Myocyte (in vitro differentiated cells): ENCODE measurements at places on chromosomes 2 and 18.

GRCh38 chr2:217667512-217667911 lies 335.3 kb downstream of the TNS1 start:
- no peak for DNase-seq

- peak; percentile 78 for DNase-seq
These were observed 1.5 kb downstream of the SLC39A10 start for GRCh38 chr2:195658541-195658890.

DNA sequence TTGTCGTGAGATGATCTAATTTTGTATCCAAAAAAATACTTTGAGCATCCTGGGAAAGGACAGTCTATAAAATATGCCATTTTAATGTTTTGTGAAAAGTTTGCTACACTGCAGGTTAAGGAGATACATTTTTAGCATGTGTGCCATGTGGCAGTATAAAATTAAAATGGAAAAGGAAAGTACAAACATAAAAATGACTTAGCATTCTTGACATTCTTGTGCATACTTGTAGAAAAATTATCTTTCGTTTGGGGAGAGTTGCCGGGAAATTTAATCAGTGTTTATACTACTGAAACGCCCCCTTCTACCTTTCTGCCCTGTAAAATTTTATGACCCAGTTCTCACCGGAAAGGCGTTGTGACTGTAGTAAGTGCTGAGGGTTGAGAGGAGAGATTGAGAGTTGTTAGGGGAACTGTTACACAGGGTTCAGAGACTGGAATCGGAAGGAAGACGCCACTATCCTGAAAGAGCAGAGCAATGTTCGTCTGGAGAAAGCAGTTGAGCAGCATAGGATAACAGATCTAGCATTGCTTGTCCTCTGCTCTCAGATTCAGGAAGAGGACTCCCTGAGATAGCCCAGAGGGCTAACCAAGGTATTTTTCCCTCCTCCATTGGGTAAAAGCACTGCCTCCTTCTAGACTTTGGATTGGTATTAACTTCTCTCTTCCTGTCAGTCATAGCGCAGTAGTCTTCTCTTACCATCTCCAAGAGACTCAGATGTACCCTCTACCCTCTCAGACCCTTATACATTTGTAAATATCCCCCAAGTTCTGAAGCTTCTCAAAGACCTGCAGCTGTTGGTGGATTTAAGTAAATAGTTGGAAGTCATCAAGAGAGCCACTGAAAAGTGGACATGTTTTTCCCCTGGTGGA lies 2.7 kb downstream of the CDH20 start:
- no peak for DNase-seq

DNA sequence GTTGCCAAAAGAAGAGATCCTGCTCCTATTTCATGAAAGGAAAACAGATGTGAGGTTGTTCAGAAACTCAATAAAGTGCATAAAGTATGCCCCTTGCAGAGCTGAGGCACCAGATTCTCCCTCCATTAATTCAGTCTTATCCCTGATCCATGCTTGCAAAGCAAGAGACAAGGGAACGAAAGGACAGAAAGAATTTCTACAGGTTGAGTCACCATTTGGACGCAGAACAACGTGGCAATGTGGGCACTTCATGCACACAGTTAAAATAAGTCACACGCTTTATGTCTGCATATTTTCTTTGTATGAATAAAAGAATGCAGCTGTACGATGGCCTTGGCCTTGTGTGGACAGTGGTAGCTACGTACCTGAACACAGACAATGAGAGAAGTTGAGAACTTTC lies 321.7 kb upstream of the REV1 start:
- no peak for DNase-seq

GRCh38 chr18:35182151-35182550 lies 58.7 kb upstream of the ZNF397 start:
- DNase-seq = no peak

DNA sequence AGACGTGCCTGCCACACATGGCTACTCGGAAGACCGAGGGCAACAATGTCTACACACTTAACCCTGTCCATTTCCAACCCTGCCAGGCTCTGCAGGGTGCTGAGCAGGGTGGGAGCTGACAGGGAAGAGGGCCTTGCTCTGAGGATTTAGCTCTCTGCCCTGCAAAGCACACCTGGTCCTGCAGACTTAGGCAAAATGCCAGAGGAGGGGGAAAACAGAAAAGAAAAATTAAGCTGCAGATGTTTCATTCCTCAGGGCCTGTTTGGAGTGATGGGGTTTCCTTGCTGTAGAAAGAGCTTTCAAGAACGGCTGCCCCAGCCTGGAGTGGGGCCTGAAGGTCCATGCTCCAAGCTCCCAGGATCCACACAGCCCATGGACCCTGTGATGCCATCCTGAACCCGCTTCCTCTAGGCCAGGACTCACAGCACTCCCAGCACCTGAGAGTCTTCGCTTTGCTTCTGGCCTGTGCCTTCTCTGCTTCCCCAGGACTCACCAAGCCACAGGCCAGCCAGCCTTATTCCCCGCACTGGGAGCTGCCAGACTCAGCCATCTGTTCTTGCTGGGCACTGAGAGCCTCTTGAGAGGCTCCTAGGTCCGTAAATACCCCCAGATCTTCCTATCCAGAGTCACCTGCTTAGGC lies 9.1 kb upstream of the TEX51 start:
- DNase-seq = no peak

- DNase-seq = no peak
These were observed 62.1 kb downstream of the PRKCE start for GRCh38 chr2:45713591-45713990.

GRCh38 chr2:36456227-36457175 lies 100.9 kb downstream of the CRIM1 start:
- DNase-seq = peak; percentile 74

DNA sequence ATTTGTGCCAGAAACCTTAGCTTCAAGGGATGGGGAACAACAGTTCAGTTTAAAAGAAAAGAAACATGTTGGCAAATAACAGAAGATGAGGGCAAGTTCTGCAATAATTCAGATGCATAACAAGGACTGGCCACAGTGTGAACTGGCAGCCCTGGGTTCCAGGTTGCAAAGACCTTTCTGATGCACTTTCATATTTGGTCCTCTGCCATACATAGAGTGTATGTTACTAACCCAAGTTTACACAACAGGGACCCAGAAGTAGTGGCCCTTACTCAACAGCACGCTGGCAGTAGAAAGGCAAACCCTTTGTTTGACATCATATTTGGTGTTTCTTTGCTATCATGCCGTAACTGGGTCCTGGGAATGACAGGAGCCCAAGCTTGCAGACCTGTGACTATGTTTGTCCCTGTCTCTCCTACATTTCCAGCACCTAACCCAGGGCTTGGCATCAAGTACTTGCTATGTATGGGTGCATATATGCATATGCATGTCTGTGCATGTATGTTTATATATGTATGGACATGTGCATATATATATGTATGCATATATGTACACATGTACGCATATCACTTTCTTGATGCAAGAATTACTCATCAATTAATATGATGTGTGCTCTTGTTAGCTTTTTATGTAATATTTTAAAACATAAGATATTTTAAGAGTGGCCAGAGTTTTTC lies 94.3 kb downstream of the MBP start:
- DNase-seq = no peak

GRCh38 chr2:234500394-234501006 lies 3.6 kb upstream of the ARL4C start:
- peak; percentile 71 for DNase-seq

DNA sequence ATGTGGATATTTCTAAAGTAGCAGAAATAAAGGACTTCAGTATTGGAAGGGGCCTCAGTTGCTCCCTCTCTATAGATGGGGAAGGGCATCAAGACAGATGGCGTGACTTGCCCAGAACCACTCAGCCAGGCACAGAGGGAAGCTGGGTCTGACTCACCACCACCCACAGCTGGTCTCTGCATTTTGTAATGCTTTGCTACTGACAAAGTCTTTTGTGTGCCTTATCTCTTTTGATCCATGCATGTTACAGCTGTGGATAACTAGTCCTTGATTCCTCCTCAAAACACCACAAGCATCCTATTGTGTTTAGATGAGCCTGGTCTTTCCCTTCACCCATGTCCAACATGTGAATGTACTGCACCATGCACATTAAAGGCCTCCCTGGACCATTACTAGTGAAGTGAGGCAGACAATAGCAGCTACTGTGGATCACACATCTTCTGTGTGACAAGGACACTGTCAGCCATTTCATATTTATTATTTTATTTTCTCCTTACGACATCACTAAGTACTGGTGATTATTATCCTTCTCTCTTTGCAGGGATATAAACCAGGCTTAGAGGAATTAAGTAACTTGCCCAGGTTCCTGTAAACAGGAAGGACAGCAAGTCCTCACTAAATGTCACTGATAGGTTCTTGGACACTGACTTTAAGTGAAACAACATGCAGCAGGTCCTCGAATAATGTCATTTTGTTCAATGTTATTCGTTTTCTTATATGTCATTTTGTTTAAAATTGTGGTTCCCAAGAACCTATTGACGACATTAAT lies 29.6 kb upstream of the IL37 start:
- peak; percentile 53 for DNase-seq

DNA sequence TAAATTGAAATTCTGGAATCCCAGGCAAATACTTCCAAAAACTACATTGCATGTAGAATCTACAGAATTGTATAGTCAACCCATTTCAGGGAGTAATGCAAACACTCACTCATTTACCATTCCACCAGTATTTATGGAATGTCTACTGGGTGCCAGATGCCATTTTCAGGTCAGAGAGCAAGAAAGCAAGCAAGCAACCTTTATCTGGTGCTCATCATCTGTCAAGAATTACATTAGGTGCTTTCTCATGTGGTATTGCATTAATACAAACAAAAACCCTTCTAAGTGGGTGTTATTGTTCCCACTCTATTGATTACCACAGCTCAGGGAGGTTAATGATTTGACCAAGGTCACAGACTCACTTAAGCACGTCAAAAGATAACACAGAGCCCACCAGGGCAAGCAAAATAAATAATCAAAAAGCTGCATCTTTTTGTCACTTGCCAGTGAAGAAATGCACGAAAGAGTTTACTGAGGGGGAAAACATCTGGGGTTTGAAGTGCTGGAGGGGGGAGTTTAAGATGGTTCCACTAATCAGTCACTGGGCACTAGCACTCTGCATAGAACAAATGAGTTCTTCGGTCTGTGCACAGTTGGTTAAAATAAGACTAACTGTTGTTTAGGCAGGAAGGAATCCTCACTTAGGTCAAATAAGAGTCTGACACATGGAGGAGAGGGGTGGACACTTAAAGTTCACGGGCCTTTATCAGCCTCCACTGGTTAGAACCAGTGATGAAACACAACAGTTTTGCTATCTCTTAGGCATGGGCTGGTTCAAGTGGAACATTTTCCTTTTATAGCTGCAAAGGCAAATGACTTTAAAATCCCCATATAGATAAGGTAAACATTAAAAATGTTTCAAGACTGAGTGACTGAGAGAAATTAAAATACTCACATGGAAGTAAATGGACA lies 208.8 kb downstream of the CDH2 start:
- DNase-seq = no peak

DNA sequence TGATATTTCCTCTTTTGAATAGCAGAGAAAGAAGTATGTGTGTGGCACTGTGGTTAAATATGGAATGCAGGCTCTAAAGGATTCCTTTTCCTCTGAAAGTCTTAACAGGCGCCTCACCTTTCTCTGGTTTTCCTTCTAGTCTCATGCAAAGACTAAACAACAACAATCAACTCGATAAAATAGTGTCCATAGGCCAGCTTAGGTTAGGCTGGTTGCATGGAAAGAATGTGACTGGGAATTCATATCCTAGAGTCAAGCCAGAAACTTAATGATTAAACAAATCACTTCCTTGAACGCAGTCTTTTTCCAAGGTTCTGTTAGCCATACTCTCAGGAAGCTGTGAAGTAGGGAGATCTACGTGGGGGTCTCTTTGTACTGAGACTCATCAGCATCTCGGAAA lies 800.8 kb upstream of the ID2 start:
- no peak for DNase-seq

DNA sequence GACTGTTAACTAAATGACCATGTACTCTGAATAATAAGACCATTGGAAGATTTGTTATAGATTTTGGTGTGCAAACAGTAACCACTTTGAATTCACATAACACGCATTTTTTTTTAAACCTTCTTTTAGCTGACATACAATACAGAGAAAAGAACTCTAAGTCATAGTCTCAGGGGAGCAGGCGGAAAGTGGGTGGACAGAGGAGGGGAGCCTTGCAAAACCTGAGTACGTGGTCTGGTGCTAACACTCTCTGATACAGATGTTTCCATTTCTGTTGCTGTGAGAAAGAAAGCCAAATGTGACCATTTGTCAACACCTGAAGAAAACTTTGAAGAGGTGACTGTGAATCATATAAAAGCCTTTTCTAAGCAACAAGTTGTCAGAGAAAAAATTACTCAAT lies 151.8 kb upstream of the GCFC2 start:
- DNase-seq = no peak

- DNase-seq = peak; percentile 10
These were observed 256.5 kb downstream of the GBX2 start for GRCh38 chr2:235911633-235912233.

GRCh38 chr2:190519975-190520767 lies 14.4 kb downstream of the NEMP2 start:
- no peak for DNase-seq

DNA sequence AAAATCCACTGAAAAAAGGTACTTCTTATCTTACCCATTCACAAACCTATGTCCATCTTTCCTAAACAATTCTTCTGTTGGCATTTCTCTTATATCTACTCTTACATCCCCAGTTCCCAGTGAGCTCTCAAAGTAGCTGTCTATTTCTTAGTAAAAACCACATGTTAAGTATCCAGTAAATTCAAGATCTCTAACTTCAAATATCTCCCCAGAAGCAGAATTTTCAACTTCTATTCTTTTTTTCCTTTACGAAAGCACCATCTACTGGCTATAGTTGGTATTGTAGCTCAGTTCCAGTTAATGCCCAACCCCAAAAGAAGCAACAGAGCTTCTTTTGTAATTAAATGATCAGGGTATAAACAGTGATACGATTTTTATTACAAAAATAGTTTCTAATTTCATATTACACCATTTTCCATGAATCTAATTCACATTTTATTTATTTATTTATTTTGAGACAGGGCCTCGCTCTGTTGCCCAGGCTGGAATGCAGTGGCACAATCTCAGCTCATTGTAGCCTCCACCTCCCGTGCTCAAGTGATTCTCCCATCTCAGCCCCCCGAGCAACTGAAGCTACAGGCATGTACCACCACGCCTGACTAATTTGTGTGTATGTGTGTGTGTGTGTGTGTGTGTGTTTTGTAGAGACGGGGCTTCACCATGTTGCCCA lies 28.5 kb downstream of the HRH4 start:
- peak; percentile 64 for DNase-seq

- peak; percentile 14 for DNase-seq
These were observed 74.3 kb downstream of the SNTG2 start for GRCh38 chr2:1024981-1025380.

- DNase-seq = no peak
These were observed 323.2 kb upstream of the THSD7B start for GRCh38 chr2:136441979-136442714.

DNA sequence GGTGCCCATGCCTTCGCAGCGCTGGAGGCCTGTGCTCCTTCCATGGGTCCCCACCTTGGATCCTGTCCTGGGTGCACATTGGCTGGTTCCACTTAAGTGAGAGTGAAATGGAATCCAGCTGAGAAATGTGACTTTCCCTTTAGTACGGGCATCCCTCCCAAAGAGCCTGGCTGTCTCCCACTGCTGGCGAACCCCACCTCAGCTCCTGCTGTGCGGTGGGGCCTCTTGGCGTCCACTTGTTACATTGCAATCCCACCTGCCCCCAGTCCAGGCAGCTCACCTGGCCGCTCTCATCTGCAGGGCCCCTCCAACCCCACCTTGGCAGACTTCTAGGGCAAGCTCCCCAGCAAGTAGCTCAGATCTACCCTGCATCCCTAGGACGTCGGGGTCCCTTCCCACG lies 35.5 kb upstream of the GNAL start:
- no peak for DNase-seq
